ENCODE measurements at places on chromosomes 7 and 10.
A peak's percentile ranks its signal among the peaks of the same experiment; 100 is the strongest.

DNA sequence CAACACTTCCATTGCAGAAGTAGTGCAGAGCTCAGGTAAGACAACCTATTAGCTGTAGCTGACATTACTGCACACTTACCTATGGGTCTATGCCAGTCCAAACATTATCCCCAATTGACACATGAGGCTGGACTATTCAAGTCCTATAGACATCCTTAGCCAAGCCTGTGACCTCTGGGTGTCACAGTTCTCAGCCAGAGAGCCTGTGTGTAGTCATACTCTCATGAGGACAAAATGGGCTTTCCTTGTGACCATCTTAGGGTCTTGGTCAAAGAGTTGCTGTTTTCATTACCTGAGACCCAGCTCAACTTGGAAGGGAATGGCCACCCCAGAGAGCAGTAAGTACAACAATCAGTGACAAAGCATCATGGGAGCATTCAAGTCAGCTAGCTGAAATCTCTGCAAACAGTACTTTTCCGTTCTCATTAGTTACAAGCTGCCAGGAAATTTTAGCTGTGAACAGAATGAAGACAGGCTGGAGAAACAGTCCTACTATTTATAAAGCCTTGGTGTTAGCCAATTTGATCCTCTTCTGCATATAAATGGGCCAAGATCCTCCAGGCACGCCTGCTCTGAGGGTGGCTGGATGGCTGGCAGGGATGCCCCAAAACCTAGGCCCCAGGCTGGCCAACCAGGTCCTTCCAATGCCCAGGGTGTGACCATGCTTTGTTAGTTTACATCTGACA lies 44.3 kb downstream of the NUDCD3 start:
- DNase-seq, result no peak

DNA sequence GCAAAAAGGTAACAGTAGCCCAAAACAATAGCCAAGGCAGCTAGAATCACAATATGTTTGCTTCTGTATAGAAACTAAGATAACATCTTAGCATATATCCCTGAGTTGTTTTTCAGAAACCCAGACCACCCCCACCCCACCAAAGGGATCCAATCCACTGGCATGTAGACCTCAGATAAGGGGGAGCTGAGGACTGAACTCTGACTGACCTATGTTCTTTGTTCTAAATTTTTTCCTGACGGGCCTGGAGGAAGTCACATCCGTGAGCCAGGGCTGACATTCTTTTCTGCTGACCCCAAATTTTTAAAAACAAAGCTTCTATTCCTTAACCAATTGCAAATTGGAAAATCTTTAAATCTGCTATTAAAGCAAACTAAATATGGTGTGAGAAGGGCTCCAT lies 493.9 kb upstream of the IGFBP3 start:
- DNase-seq, result no peak

GRCh38 chr10:26503911-26504310 lies 65.8 kb downstream of the APBB1IP start:
- DNase-seq, result no peak

DNA sequence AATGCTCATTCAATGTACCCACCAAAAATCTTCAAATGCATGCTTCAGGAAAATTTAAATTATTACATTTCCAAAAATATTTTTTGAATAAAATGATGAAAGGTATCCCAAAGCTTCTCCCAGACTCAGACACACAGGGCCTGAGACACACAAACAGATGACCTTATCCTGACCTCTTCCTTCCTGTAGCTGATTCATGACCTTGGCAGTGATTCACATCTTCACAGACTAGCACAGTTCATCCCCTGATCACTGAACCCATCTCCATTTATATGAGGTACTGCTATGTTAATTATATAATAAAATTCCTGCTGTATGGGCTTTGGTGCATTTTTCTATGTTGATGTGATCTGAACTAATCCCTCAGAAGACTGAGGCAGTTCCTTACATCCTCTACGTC lies 265.0 kb upstream of the GLI3 start:
- DNase-seq, result no peak

DNA sequence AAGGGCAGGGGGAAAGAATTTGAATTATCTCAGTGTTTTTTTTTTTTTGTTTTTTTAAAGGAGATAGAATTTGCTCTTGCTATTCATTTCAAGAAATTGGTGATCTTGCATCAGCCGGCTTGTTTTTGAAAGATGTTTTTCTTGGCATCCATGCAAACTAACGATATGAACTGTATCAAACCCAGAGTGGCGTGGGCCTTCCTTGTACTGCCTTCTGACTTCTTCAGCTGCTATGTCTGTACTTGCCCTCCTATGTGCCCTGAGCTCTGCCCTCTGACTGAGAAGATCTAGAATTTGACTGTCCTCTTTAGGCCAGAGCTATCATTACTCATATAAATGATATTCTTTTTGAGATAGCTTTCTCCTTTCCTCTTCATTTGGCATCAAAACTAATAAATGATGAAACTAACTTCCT lies 183.1 kb downstream of the EXOC4 start:
- no peak for DNase-seq

- no peak for DNase-seq
Observed at GRCh38 chr10:59323831-59324401, 38.4 kb downstream of the FAM13C start.

DNA sequence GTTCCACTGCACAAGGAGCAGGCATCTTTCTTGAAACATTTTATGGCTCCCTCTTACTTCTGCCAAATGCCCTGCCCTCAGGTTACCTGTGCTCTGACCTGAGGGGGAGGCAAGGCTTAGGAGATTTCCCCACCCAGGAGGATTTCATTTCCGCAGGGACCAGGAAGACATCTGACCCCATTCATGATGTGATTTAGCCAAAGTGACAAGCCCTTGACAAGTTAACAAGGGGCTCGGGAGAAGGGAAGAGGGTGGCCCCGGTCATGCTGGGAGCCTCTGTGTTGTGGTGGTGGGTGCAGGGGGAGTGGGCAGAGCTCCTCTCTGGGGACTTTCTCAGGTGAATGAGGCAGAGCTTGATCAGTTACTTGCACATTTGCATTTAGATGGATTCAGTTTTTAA lies 18.9 kb downstream of the GIMAP5 start:
- no peak for DNase-seq

DNA sequence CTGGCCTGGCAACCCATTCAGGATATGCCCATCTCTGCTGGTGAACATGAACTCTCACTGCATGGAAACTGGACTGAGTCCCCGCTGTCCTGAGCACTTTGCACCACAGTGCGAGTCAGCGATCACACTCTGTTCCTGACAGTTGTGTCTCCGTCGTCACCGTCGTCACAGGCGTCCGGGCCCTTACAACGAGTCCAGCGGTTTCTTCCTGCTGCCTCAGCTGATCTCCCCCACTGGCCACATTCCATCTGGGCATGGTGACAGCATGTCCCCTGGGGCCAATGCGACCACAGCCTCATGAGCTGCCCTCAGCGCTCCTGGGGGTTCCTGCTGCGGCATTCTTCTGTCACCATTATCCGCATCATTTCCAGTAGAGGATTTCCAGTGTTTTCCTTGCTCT lies 76.8 kb upstream of the KLF6 start:
- DNase-seq, result no peak

DNA sequence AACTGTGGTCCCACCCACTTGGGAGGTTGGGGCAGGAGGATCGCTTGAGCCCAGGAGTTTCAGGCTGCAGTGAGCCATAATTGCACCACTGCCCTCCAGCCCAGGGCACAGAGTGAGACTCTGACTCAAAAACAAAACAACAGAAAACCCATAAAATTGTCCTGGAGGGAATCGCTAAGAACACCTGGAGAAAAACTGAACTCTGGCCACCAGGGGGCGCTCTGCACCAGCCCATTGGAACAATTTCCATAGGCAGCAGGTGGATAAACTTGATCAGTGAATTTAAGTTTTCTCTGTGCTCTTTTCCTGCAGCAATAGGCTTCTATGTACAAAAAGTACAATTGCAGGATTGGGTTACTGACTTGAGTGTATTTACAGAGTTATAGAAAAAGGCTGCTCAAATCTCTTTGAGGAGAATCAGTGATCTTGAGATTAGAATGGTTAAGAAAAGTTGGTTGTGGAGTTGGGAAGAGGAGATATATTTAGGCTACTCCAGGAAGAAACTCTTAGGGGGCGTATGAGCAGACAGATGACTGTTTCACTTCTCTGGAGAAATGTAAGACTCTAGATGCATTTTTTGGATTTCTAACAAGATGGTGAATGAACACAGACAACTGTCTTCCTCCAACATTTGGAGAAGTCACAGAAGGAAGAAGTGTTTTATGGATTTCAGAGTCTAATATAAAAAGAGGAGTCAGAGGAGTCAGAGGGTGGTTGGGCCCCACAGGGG lies 274.9 kb upstream of the GALNT17 start:
- peak; percentile 45 for DNase-seq

DNA sequence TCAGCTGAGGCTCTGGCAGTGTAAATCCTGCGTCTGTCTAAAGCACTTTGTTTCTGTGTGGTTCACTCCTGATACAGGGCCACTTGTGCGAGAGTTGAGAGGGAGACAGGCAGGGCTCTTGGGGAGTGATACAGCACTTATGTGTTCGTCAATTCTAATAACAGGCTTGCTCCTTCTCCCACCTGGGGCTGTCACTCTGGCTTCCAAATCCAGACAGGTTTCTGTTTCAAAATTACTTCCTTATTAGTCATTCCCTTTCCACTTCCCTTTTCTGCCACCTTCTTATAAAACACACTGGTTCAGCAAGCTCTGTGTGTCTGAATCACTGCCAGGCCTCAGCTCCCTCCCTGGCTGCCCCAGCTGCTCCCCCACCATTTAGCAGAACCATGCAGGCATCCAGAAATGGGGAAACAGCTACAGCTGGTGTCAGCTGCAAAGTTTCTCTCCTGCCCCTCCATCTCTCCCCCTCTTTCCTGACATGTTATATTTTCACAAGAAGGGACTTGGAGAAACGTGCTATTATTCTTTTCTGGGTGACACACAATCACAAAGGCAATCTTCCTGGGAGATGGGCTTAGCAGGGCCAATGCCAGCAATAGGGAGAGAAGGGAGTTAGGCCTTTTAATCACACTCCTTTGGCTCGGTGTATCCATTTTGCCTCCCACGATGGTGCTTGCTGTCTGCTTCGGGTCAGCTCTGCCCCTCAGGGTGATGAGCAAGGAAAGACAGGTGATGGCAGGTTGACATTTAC lies 58.4 kb upstream of the ZNRF2 start:
- DNase-seq, result no peak

GRCh38 chr7:114720725-114721124 lies 201.2 kb upstream of the MDFIC start:
- no peak for DNase-seq

- DNase-seq, result no peak
Observed at GRCh38 chr10:88431103-88431502, 152.0 kb downstream of the RNLS start.

GRCh38 chr10:75679536-75679935 lies 248.1 kb downstream of the LRMDA start:
- no peak for DNase-seq

DNA sequence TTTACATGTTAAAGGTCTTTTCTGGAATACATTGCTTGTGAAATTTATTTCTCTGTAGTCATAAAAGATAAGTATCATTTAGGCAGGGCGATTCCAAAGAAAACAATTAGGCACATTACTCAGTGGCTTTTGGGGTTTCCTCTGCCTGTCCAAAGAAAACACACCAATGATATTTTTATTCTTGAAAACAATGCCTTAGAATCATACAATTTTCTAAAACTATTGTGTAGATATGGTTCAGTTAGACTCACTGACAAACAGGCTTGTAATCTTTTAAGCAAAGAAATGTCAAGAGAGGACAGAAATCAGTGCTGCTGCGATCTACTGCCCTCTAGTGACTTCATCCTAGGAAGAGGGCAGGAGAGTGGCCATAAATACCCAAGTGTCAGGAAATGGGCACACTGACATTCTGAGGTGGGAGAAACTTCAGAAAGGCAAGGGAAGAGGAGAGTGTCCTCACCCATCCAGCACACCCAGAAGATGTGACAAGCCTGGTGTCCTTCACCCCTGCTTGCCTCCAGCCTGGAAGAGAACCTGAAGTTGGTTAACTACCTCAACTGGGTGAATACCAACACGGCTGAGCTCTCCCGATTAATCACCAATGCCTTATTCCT lies 120.5 kb downstream of the GALNT11 start:
- no peak for DNase-seq

- no peak for DNase-seq
Observed at GRCh38 chr10:32971536-32972091, 13.6 kb upstream of the ITGB1 start.

- no peak for DNase-seq
Observed at GRCh38 chr7:114760477-114760876, 161.4 kb upstream of the MDFIC start.

- DNase-seq, result no peak
Observed at GRCh38 chr7:128384726-128385125, 23.2 kb upstream of the PRRT4 start.

- no peak for DNase-seq
Observed at GRCh38 chr7:81525841-81526240, 244.0 kb downstream of the HGF start.

DNA sequence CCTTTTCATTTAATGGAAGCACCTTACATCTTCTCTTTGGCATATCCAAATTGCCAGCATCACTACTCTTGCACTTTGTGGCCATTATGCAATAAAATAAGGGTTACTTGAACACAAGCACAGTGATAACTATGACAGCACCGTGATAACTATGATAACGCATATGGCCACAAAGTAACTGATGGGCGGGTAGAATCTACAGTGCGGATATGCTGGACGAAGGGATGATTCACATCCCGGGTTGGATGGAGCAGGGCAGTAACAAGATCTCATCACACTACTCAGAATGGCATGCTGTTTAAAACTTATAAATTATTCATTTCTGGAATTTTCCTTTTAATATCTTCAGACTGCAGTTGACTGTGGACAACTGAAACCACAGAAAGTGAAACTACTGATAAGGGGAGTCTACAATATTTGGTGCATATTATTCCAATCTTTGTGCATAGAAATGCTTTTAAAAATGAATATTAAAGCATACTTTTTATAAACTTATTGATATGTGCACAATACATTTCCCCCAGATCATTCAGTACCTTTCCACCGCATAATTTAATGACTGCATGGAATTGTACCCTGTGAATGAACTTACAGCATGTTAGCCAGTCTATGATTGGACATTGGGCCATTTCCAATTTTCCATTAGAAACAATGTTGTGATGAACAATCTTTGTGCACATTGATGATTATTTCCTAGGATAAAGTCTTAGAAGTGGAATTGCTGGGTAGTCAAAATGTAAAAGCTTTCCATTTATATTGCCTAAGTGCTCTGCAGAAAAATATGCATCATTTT lies 136.4 kb downstream of the WNT2 start:
- DNase-seq, result no peak

All from activated CD8-positive, alpha-beta memory T cell treated with anti-CD3 and anti-CD28 coated beads, Interleukin-2, amount 50 U/mL, for 4 hours (primary cell).